Keratinocyte (primary cell): ENCODE measurements at places on chromosomes 16 and 17. TPM values are rescaled to one million over a fixed set of nuclear protein-coding genes. Genes with fewer than 3 reads are reported as not detected.

Gene KCNH4
- not detected in 3 replicates for polyA plus RNA-seq

DNA sequence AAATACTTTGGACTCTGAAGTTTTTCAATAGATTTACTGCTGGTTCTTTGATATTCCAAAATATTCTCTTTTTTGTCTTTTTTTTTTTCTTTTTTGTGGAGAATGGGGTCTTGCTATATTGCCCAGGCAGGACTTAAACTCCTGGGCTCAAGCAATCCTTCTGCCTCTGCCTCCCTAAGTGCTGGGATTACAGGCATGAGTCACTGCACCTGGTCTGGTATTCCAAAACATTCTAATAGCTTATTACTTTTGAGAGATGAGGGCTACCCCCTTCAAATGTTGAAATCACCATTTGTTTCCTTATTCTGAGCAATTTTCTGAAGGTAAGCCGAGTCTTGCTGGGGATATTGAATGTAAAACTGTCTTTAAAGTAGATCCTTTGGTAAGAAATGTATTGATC lies 55.0 kb upstream of the TEX2 start:
- H3K4me3 ChIP-seq, result no peak overlapping the region
- H3K27ac ChIP-seq, result no peak overlapping the region
- no peaks in the 10 kb centered on the region for H3K36me3 ChIP-seq
- H3K27me3 ChIP-seq, result peaks cover 5% of the 10 kb centered on the region
- H3K4me1 ChIP-seq, result no peaks in the 10 kb centered on the region

DNA sequence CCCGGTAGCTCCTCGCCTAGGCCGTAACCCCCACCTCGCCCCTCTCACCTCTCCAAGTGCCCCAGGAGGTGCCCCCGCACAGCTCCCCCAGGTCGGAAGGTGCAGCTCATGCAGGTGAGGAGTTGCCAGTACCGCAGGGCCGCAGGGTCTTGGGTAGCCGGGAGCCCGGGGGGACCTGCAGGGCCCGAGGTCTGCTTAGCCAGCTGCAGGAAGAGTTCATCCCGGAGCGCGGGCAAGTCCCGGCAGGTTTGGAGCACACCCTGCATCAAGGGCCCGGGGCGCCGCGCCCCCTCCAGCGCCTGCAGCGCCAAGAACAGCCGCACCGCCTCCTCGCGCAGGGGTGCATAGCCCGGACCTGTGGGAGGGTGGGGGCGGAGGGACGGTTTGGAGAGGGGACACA lies 4.8 kb downstream of the PLEKHH3 start:
- H3K4me3 ChIP-seq, result no peak overlapping the region
- peaks cover 28% of the 10 kb centered on the region for H3K36me3 ChIP-seq
- no peaks in the 10 kb centered on the region for H3K27me3 ChIP-seq

DNA sequence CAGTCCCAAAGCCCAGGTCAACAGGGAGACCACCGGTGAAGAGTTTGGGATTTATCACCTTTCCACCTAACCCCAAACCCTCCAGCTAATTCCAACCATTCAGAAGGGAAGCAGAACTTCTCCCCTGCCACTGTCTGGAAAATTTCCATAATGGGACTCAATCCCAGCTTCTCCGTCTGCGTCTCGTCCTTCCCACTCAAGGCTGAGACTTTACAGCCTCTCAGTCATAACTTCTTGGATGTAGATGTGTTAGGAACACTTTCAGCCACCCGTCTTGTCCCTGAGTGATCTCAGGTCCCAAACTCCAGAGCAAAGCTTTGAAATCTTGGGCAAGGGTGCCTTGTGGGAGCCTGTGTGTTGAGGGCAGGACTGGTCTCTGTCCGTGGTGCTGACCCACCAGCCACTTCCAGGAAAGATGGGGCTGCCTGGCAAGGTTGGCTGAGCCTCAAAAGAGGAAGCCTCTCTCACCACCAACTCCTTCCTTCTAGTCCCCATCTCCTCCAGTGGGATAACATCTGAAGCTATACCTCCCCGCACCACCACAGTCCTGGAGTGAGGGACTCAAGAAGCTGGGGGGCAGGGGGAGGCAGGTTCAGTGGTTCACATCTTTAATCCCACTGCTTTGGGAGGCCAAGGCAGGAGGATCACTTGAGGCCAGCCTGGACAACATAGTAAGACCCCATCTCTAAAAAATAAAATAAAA lies 9.3 kb downstream of the GAS2L2 start:
- H3K36me3 ChIP-seq, result no peaks in the 10 kb centered on the region
- H3K4me1 ChIP-seq, result peaks cover 12% of the 10 kb centered on the region
- no peak for DNase-seq
- H3K4me3 ChIP-seq, result no peak overlapping the region
- peaks cover 51% of the 10 kb centered on the region for H3K27me3 ChIP-seq
- H3K27ac ChIP-seq, result no peak overlapping the region

GRCh38 chr16:8621222-8621571 lies 301 bp upstream of the METTL22 start:
- peaks cover 3% of the 10 kb centered on the region for H3K36me3 ChIP-seq
- peak overlapping the region; percentile 99 for H3K27ac ChIP-seq
- no peak for DNase-seq
- peak overlapping the region; percentile 69 for H3K4me3 ChIP-seq

Gene CHRNE
- 0.02 to 0.04 TPM in 2 of 3 replicates, not detected in the other for polyA plus RNA-seq

DNA sequence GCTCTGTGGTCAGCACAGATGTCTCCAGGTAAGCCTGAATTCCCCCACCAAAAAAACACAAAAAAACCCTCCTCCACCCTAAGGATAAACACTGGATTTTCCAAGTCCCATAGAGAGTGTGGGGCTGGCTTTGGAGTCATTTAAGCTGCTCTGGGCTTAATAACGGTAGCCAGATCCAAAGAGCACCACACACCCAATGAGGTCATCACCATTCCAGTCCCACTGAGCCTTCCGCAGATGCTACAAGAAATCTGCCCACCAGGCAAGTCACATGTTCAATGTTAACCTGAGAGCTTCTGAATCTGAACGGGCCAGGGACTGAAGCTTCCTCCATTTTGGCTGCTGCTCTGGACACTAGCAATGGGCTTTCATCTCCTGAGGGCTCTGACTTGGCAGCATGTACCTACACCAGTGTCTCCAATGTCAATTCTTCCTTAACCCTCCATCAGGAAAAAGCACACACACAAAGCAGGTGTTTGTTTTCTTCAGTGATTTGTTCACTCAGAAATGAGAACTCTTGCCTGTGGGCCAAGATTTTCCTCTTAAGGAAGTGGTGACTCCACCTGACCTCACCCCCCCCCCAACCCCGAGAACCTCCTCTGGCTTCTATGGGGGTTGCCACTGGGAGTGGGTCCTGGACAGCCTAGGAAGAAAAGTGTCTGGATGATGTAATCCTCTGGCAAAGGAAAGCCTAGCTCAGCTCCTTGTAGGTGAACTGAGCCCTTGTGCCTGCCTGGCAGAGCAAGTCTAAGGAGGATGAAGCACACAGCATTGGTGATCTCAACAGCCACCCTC lies 220.1 kb downstream of the FOXL1 start:
- no peaks in the 10 kb centered on the region for H3K36me3 ChIP-seq
- peaks cover 17% of the 10 kb centered on the region for H3K27me3 ChIP-seq
- no peak overlapping the region for H3K4me3 ChIP-seq
- H3K4me1 ChIP-seq, result no peaks in the 10 kb centered on the region

Gene TP53TG3C
- not detected in 3 replicates for polyA plus RNA-seq

DNA sequence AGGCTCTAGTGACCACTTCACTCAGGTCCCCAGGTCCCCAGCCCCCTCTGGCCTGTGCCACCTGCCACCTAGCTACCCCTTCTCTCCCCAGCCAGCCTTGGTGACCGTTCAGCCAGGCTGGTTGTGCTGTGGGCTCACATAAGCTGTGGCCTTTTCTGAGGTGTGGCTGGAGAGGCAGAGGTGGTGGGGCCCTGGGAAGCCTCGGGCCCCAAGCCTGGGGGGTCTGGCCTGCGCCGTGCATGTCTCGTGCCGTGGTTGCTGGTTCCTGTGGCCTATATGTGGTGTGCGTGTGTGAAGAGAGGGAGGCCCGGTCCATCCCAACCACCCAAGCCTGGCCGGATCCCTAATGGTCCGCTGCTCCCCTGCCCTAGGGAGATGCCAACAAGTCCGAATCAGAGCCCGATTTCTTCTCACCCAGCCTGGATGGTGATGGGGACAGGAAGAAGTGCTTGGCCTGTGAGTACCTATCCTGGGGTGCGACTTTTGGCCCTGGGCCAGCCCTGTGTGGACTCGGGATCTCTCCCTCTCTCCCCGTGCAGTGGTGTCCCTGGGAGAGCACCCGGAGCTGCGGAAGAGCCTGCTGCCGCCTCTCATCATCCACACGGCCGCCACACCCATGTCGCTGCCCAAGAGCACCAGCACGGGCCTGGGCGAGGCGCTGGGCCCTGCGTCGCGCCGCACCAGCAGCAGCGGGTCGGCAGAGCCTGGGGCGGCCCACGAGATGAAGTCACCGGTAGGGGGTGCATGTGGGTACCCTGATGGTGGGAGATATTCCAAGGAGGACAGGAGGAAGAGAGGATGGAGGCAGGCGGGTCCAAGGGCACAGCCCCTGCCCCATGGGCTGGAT lies 35.9 kb downstream of the CACNA1G start:
- H3K36me3 ChIP-seq, result no peaks in the 10 kb centered on the region
- H3K4me3 ChIP-seq, result no peak overlapping the region
- H3K27me3 ChIP-seq, result peaks cover 16% of the 10 kb centered on the region
- DNase-seq, result no peak

DNA sequence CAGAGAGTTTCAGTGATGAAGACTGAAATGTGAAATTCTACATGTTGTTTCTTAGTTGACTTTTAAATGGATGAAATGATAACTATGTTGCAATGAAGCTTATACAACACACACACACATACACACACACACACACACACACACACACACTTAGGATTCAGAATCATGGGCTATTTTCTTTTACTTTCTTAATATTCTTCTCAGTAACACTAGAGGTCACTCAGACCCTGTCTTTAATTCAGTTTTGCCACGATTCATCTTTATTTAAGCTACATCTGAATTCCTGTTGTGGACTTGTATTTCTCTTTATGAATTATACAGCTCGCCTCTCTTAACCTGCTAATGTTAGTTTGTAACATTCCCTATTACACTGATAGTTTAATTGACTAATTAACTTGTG lies 109.6 kb upstream of the GOT2 start:
- no peak overlapping the region for H3K4me3 ChIP-seq
- H3K27me3 ChIP-seq, result no peaks in the 10 kb centered on the region
- H3K27ac ChIP-seq, result no peak overlapping the region
- H3K4me1 ChIP-seq, result no peaks in the 10 kb centered on the region
- DNase-seq, result no peak

DNA sequence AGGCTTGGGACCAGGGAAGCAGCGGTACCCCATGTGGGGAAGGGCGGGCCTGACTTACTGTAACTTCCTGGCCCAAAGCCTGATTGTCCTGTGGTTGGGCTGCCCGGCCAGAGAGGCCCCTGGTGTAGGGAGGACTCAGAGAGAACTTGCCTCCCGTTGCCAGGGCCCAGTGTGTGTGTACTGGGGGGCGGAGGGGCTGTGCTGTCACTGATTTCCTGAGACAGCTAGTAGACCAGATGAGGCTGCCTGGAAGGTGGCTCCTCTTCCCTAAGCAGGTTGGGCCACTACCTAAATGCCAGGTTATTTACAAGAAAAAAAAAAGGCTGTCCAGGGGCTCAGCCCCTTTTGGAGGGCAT lies 16.7 kb downstream of the SOCS3 start:
- peak overlapping the region; percentile 87 for H3K27ac ChIP-seq
- no peaks in the 10 kb centered on the region for H3K27me3 ChIP-seq
- no peak overlapping the region for H3K4me3 ChIP-seq
- peaks cover 76% of the 10 kb centered on the region for H3K4me1 ChIP-seq

Gene MED31
- polyA plus RNA-seq, result 21.7 to 49.0 TPM (median 30.6 TPM) in 3 replicates

Gene KIF18B
- polyA plus RNA-seq, result 0.99 to 8.1 TPM (median 5.1 TPM) in 3 replicates

DNA sequence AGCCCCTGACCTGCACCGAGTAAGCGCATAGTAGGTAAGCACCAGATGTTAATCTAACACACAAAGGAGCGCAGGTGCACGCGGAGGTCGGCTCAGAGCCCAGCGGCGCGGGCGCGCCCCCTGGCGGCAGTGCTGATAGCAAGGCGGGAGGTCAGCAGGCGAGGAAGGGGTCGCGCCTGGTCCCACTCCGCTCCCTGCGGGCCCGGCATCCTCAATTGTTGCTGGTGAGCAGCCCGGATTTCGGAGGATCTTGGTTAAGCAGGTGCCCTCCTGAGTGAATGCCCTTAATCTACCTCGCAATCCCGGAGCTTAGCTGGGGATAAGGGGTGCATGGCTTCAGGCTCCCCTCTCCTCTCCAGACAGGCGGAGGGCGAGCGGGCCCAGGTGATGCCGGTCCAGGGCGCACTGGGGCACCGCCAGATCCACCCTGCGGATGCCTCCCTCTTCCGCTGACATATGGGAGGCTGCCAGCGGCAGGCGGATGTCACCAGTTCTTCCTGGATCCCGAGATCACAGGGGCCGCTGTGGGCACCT lies 4.0 kb upstream of the WNT3 start:
- H3K27me3 ChIP-seq, result peaks cover 39% of the 10 kb centered on the region
- H3K36me3 ChIP-seq, result no peaks in the 10 kb centered on the region
- DNase-seq, result no peak
- H3K27ac ChIP-seq, result no peak overlapping the region
- H3K4me3 ChIP-seq, result no peak overlapping the region

- H3K36me3 ChIP-seq, result no peaks in the 10 kb centered on the region
- no peak overlapping the region for H3K27ac ChIP-seq
- no peak overlapping the region for H3K4me3 ChIP-seq
- DNase-seq, result no peak
- H3K27me3 ChIP-seq, result no peaks in the 10 kb centered on the region
Measured at GRCh38 chr17:5272322-5272721, 9.8 kb upstream of the RABEP1 start.

DNA sequence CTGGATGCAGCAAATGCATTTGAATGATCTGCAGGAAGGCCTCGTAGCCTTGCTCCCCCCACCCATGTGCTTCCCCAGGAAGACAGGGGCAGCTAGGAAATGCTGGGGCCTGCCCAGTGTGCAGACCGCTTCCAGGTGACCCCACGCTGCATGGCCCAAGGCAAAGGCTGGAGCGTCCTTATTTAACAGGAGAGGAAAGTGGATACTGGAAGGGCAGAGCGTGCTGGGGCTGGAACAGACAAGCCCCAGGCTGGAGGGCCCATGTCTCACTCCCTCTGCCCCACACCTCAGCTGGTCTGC lies 26.1 kb upstream of the NPTX1 start:
- DNase-seq, result no peak
- peaks cover 22% of the 10 kb centered on the region for H3K4me1 ChIP-seq
- no peaks in the 10 kb centered on the region for H3K36me3 ChIP-seq
- H3K27ac ChIP-seq, result peak overlapping the region; percentile 87
- H3K4me3 ChIP-seq, result no peak overlapping the region

- peak overlapping the region; percentile 56 for H3K4me3 ChIP-seq
- no peaks in the 10 kb centered on the region for H3K36me3 ChIP-seq
- H3K4me1 ChIP-seq, result peaks cover 33% of the 10 kb centered on the region
- peak overlapping the region; percentile 85 for H3K27ac ChIP-seq
Measured at GRCh38 chr16:89922477-89922883, 662 bp upstream of the TUBB3 start.
